ENCODE measurements at places on chromosomes 2 and 18.

- DNase-seq = no peak
These were observed 81.5 kb upstream of the EML6 start for GRCh38 chr2:54641988-54642387.

DNA sequence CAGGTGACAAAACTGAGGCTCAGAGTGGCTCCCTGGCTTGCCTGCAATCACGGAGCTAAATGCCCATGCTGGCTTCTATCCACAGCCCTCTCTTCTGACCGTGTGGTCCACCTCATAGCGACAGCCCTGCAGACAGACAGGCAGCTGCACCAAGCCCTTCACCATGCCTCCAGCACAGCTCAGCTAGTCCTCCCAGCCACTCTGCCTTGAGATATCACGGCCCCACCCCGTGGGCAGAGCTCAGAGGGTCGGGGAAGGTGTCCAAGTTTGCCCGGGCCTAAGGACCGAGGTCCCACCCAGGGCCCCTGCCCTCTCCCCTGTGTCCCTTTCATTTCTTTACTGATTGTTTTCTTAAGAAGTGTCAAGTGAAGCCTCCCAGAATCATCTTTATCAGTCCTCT is 128.2 kb upstream of the GLI2 start:
- DNase-seq = no peak

- no peak for DNase-seq
These were observed 70.8 kb downstream of the INPP4A start for GRCh38 chr2:98515250-98515991.

GRCh38 chr2:52264488-52264887 is 1232.6 kb upstream of the NRXN1 start:
- no peak for DNase-seq

GRCh38 chr18:48615566-48616401 is 77.0 kb downstream of the CTIF start:
- DNase-seq = no peak

- DNase-seq = no peak
These were observed 60.6 kb downstream of the ACKR3 start for GRCh38 chr2:236629961-236630872.

GRCh38 chr2:121134728-121135127 is 150.3 kb downstream of the TFCP2L1 start:
- DNase-seq = no peak

DNA sequence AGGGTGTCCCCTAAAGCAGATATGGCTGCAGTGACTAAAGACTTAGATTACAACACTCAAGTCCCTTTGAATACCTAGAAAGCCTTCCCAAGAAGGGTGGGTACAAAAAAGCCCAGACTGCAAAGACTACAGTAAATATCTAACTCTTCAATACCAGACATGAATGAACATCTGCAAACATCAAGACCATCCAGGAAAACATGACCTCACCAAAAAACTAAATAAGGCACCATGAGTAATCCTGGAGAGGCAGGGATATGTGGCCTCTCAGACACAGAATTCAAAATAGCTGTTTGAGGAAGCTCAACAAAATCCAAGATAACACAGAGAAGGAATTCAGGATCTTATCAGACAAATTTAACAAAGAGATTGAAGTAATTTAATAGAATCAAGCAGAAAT is 138.2 kb upstream of the OTOS start:
- DNase-seq = no peak

DNA sequence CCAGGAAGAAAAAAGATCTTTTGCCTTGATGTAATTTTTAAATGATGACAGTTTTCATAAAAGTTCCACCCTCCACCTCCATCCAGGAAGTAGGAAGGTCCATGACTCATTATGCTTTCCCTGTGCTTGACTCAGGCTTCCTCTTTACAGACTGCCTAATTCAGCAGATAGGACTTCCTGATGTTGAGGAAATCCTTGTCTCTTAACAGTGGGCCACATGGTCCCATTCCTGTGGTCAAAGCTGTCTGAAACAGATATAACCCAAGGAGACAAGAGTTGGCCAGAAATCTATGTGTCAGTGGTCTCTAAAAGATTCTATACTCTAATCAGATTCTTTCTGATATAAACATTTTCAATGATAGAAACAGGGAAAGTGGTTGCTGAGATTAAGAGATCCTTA is 119.1 kb downstream of the BAZ2B start:
- DNase-seq = no peak

DNA sequence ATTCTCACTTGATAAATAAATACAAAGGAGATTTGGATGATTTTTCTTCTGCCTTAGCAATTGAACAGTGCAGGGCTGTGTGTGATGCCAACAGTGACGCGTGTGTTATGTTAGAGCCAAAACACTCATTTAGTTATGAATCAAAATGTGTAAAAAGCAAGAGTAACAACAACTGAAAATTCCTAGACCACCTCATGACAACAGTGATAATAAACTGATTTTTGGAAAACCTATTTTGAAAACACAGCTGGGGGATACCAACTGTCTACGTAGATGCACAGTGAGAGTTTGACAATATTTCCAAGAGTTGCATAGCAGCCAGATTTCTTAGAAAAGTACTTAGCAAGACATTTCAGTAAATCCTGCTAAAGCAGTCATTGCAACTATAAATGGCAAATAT is 323.9 kb downstream of the GALR1 start:
- DNase-seq = no peak

- no peak for DNase-seq
These were observed at the start of gene FNDC4 for GRCh38 chr2:27494944-27495554. FNDC4 (minus strand) TSS chr2:27495200; CDS start chr2:27494679, 521 bp downstream.

DNA sequence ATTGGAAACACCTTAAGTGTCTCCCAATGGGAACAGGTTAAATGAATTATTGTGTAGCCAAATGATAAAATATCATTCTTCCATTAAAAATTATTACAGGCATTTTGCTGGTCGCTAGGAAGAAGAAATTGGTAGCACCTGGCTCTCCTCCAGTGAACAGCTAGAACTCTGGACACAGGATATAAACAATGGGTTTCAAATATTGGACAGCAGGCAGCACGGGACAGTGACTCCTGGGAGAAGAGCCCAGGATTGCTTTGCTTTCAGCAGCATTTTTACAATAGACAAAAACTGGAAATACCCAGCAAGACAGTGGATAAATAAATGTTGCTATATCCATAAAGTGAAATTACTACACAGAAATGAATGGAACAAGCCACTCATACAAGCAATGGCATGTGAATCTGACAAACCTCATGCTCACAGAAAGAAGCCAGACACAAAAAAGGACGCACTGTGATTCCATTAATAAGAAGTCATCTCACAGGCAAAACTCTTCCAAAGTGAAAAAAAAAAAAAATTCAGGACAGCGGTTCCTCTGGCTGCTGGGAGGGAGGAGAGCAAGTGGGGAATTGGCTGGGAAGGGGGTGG is 50.5 kb downstream of the LAMA1 start:
- no peak for DNase-seq

- DNase-seq = no peak
These were observed 135.3 kb downstream of the C1D start for GRCh38 chr2:67927501-67927900.

- no peak for DNase-seq
These were observed 178.5 kb upstream of the TRIB2 start for GRCh38 chr2:12538138-12538694.

GRCh38 chr2:220932041-220932440 is 640.1 kb downstream of the EPHA4 start:
- DNase-seq = no peak

DNA sequence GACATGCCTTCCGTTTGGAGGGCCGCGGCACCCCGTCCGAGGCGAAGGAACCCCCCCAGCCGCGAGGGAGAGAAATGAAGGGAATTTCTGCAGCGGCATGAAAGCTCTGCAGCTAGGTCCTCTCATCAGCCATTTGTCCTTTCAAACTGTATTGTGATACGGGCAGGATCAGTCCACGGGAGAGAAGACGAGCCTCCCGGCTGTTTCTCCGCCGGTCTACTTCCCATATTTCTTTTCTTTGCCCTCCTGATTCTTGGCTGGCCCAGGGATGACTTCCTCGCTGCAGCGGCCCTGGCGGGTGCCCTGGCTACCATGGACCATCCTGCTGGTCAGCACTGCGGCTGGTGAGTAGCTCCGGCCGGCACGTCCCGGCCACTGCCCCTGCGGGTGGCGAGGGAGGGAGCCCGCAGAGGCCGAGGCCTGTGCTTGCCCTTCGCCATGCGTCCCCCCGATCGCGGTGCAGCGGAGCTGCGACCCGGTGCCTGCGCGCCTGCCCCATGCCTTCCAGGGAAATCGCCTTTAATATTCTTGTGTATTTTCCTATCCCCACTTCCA is 1.2 kb downstream of the BMPR2 start:
- DNase-seq = no peak

- DNase-seq = no peak
These were observed 246.4 kb upstream of the PXDN start for GRCh38 chr2:1990724-1991123.

GRCh38 chr18:11308499-11308898 is 159.1 kb upstream of the PIEZO2 start:
- DNase-seq = no peak

- no peak for DNase-seq
These were observed 11.2 kb downstream of the RHBDD1 start for GRCh38 chr2:226847090-226847489.

- no peak for DNase-seq
These were observed 216.4 kb downstream of the STK39 start for GRCh38 chr2:168030862-168031624.

DNA sequence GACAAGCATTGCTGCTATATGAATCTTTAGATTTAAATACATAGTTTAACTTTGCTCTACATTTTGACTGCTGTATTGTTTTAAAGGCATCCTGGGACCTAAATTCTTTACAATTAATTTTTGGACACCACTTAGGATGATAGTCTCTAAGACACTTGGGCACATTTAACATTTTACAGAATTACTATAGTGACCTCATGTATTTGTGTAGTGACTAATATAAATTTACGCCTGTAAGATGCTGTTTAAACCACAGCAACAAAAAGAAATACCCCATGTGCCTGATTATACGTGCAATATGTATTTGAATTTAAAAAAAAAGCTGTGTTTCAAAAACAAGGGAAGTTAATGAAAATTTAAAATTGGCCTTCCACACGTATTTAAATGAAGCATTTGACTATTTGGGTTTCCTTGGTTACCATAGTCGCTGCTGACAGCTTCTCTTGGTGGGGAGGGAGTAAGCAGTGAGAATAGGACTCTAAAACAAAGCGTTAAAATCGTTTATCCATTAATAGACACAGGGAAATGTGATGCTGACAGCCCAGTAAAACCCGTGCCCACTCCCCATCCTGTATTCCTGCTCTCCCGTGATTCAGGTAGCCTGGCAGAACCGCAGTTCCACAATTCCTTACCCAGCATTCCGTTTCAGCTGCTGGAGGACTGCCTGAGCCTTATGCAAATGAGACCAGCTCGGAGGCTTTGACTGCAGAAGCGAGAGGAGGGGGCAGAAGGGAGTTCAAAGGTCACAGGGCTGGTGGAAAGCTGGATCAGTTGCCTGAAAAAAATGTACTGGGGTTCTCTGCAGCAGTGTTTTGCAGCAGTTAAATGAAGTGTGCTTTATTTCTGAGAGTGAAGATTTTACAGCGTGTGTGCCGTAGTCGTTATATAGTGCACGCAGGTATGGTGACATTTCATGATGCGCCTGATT is 104.3 kb downstream of the CSRNP3 start:
- DNase-seq = no peak

- no peak for DNase-seq
These were observed 11.3 kb downstream of the RMP24 start for GRCh38 chr18:35983818-35984217.

DNA sequence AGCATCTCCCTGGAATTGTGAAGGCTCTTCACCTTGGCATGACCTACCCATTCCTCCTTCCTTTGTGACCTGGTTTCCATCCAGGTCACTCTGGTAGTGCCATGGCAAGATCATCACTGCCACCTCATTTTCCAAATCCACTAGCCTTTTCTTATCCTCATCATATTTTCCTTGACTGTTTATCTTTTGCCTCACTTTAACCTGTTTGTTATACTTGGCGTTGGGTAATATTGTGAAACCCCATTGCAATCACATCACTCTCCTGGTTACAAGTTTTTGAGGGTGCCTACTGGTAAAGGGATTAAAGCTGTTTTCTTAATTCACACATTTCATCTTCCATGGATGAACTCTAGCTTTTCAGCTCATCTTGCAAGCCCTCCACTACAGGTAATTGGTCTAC is 39.1 kb upstream of the IGFBP2 start:
- DNase-seq = no peak

DNA sequence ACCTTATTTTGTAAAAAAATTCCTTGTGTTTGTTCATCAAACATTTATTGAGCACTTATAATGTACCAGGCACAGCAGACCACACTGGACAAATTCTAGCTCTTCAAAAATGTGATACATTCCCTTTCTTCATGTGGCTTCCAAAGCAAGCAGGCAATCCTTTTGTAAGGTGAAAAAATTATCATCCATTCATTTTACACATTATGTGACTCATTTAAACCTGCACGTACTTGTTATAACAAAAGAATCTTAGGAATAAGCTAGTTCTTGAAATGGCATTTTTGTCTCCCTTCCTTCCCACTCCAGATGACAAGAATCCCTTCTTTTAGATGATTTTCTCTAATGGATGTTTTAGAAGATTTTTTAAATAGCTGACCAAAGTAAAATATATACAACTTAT is 104.6 kb downstream of the KLF7 start:
- DNase-seq = no peak

- no peak for DNase-seq
These were observed 114.3 kb downstream of the GCA start for GRCh38 chr2:162458240-162458639.

DNA sequence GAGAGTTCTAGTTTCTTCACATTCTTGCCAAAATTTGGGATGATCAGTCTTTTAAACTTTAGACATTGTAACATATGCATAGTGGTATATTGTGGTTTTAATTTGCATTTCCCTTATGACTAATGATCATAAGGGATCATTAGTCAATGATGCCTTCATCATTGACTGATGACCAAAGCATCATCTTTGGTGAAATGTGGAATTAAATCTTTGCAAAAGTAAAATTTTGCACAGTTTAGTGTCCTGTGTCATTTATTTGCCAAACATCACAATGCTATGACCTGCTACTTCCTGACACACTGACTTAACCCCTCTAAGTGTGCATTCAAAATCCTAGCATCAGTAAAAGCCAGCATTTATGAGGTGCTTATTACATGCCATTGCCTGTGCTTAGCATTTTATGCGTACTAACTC is 58.9 kb upstream of the SLC1A4 start:
- DNase-seq = no peak

- no peak for DNase-seq
These were observed 803 bp upstream of the FIGN start for GRCh38 chr2:163736433-163737189.
